ENCODE measurements at places on chromosomes 6 and 20.

- DNase-seq = no peak
These were observed 363.9 kb downstream of the KIF16B start for GRCh38 chr20:16209357-16209756.

DNA sequence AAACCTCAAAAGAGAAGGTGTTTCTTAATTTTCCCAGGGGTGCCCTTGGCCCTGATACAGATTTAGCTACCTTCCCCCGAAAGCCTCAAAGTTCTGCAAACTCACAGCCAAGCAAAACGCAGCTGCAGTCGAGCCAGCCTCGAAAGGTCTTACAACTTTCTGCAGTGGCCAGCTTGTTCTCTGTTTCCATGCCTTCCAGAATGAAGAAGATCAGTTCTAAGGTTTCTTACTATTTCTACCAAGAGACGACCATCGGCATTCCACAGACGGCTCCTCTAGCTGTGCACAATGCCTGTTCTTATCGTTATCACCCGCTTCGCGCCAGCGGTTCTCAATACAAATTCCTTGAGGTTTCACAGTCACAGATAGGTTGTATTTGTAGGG, 28.5 kb upstream of the CCR6 start:
- no peak for DNase-seq

DNA sequence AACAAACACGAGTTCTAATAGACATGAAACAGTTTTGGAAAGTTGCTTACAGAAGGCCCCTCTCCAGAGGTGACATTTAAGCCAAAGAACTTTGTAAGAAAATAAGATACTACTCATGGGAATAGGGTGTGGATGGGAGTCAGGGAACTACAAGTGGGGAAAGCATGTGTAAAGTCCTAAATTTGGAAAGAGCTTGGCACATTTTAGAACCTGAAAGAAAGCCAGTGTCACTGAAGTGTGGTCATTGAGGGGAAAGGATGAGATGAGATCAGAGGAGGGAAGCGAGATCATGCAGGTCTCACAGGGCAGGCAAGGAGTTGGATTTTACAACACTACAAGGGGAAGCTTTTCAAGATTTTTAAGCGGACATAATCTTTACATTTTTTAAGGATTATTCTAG, 38.0 kb downstream of the VGLL2 start:
- DNase-seq = no peak

DNA sequence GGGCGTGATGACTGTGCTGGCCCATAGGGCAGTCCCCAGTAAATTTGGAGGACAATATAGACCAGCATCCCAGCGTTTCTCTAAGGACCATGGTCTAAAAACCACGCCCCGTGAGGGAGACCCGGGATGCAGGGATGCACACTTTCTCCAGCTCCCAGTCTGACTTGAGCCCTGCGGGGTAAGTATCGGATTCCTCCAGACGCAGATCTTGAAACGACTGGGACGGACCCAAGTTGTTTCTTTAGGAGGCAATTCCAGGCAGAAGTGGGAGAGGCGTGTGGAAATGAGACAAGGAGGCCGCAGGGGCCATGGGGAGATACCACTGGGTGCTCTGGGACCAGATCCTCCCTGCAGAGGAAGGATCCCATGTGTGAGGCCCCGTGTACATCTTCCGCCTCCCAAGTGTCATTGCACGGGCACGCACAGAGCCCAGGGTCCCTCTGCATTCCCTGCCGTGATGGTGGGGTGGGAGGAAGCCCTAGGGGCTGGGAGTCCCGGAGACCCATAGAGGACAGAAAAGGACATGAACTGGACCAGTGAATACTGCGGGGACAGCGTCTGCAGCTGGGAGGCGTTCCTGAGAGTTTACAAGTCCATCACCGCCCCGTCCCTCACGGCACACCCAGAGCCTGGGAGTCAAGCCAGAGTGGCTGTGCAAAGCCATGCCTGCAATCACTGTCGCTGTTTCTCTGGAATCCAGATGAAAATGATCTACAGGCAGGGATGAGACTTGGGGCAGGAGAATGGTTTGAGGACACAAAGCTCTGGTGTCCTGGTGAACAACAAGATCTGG, 522.9 kb downstream of the CDH26 start:
- no peak for DNase-seq

DNA sequence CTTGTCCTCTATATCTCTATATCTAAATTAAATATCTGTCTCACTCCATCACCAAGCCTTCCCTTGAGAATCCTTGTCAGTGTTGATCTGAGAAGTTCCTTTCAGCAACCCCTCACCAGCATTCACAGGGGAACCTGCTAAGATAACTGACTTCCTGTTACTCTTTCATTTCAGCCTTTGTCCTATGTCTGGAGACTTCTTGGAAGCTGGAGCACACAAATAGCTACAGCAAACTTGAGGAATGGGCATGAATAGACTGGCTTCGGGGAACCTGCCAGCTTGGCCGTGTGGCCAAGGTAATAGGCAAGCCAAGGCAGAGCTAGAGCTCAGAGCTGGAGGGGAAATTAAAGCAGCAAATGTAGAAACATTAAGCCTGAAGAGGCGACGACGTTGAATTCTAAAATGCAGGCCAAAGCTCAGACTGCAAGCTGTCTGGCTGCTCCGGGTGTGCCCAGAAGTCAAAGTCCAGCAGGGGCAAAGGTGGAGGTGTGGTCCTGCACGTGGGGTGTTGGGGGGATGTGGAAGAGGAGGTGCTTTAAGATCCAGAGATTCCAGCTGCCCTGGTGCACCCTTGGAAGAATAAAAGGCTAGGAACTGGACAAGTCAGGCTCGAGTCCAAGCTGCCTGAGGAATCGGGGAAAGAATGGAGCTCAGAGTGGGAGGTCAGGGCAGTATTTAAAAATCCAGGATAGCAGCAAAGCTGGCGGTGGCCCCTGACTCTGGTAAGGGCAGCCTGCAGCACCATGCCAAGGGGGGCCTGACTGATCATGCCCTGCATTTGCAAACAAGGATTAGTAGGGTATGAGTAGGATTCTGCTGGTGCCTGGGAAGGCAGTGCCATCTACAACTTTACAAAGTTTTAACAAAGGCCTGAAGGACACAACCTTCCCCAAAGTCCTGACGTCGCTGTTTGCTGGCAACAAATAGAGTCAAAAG, 185.0 kb upstream of the SGK1 start:
- DNase-seq = no peak

DNA sequence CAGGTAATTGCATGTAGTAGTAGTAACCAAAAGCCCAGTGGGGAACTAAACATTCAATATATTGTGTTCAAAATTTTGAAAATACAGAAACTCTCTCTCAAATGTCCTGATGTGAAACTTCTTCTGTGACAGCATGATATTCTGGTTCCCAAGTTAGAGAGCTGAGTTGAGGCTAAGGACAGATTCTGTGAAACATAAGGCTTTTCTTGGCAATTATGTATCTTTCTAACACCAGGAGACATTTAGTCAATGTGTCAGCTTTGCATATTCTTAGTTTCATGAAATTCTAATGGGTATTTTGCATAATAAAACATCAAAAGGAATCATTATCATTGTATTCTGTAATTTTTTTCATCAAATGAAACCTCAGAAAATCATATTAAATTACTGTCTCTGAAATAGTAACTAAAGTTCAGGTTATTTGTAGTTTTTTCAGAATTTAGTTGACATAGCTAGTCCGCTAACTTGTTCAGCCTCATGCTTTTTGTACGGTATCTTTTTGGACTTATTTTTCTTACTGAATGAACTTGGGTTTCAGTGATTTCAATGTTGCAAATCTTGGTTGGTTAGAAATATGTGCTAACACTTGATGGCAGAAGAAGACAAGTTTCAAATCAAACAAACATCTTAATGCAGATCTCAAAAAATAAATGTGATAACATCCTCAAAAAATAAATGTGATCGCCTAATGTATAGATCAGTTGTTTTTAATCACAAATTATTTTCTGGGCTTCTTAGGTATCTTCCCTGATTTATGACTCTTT, 70.4 kb downstream of the AKAP7 start:
- no peak for DNase-seq

DNA sequence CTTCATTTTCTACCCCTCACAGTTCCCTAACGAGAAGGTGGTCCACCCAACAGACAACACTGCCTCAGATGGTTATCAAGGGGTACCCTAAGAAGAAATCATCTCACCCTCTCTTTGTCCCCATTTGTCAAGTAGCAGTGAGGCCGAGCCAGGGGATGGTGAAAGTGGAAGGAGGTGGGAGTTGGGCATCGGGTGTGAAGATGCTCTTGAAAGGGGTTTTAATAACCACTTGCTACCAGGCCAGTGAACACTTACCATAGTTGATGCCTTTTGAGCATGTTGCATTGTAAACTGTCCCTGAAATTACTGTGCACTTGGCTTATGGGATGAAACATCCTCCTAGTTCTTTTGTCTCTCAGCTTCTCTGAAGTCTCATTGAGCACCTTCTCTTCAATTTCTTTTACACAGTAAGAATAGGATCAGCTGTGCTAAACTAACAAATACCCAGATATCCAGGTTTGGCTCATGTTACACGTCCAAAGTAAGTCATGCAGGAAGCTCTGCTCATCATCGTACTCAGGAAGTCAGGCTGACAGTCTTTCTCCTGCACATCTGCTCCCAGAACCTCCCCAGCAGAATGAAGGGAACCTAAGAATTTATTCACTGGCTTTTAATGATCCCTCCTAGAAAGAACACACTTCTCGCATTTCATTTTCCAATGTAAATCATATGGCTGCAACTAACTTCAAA, 13.3 kb downstream of the HLA-DPB1 start:
- DNase-seq = no peak

Measured in M059J (cell line).